Stimulated activated CD8-positive, alpha-beta memory T cell treated with anti-CD3 and anti-CD28 coated beads, Interleukin-2, amount 100 ng/mL, for 1 hour (primary cell): ENCODE measurements at places on chromosomes 2 and 18.

DNA sequence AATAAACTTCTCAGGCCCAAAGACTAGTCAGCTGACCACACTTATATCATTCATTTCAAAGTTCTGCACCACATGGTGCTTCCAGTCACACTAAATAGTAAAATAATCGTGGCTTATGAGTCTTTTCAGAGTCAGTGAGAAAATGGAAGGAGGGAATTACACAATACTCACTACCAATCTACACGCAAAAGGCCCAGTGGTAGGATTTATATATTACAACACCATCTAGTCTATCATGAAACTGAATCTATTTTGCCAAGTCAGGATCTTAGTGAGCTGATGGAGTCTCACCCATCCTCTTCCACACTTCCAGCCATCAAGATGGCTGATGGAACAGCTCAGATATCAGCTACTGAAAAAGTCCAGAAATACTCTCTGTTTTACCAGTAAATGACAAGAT lies 21.9 kb downstream of the INO80D start:
- DNase-seq, result no peak

GRCh38 chr2:38601463-38602135 lies 1.1 kb downstream of the HNRNPLL start:
- no peak for DNase-seq

- no peak for DNase-seq
These were observed 54.9 kb upstream of the CAPN13 start for GRCh38 chr2:30862054-30862651.

DNA sequence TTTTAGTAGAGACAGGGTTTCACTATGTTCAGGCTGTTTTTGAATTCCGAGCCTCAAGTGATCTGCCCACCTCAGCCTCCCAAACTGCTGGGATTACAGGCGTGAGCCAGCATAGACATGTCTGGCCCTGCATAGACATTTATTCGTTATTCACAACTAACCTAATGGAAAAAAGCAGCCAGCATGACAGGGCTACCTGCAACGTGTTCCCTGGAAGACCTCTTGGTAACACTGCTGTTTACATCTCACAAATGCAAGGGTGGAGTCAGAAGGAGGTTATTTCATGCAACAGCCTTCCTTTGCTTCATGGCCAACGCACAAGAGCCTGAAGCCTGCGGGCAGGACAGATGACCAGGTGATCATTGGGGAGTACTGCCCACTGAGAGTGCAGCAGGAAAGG lies 9.2 kb downstream of the SERPINE2 start:
- no peak for DNase-seq

- no peak for DNase-seq
These were observed 144.1 kb downstream of the SOCS6 start for GRCh38 chr18:70432804-70433400.

DNA sequence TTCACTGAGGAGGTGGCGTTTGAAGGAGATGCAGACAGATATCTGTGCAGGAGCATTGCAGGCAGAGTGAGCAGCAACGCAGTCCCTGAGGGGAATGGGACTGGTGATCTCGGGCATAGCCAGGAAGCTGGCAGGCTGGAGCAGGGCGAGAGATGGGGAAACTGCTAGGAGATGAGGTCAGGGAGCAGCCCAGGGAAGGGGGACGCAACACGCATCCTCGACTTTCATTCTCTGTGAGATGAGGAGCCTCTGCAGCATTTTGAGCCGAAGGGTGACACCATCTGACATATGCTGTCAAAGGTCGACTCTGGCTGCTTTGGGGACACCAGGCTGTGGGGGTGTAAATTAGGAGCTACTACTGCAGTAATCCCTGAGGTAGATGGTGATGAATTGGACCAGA lies 4.3 kb upstream of the CHRNA1 start:
- DNase-seq, result no peak

DNA sequence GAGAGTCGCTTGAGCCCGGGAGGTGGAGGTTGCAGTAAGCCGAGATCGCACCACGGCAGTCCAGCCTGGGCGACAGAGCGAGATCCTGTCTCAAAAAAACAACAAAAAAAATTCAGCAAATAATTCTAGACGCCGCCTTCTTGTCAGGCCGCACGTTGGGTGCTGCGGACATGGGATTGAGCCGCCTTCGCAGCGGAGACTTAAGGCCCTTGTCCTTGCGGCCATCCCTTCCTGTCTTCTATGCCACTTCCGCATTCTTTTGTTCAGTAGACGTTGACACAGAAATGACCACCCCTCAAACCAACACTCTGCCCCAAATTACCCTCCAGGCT lies 15.8 kb downstream of the PTPN18 start:
- no peak for DNase-seq

DNA sequence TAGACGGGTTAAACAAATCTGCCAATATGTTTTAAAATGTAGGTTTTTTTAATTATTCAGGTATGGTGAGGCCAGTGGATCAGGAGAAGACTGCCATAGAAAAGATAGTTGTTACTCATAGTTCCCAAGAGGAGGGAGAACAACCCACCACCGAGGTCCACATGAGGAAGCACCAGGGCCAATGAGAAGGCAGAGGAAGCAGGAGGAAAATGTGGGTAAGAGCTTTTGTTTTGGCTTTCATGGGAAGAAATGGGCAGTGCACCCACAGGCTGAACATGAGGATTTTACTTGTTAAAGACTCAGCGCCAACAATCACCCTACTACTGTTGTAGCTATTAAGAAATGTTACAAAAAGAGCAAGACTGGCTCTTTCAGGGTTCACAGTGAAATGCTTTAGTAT lies 191.8 kb upstream of the HNMT start:
- DNase-seq, result no peak

DNA sequence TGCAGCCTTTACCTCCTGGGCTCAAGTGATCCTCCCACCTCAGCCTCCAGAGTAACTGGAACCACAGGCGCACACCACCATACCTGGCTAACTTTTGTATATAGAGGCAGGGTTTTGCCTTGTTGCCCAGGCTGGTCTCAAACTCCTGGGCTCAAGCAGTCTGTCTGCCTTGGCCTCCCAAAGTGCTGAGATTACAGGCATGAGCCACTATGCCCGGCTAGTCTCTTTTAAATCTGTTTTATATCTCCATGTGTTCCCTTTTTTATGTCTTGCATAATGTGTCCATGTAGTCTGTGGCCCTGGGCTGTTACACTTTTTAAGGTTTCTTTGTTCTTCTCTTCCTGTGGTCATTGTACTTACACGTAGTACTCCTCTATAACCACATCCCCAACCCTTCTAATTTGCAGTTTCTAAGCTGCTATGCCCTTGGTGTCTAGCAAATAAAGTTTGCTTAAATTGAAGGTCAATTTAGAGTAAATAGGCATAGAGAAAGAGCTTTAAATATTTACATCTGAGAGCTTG lies 168.2 kb downstream of the MCFD2 start:
- DNase-seq, result no peak

GRCh38 chr2:8753609-8754008 lies 71.8 kb downstream of the ID2 start:
- DNase-seq, result no peak

DNA sequence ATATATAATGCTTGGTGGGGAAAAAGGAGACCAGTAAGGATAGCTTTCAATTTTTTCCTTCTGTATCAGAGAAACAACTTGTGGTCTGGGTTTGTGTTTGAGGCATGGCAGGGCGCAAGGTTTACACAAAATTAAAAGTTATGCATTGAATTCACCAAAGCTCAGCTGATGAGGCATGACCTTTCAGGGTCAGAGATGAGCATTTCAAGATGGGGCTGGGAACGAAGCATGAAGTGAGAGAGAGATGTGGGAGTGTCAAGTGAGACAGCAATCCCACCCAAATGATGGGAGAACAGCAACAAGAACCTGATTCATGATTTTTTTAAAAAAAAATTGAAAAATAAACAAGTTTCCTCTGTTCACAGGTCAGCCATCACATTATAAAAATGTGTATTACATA lies 4.9 kb downstream of the GPR55 start:
- no peak for DNase-seq

DNA sequence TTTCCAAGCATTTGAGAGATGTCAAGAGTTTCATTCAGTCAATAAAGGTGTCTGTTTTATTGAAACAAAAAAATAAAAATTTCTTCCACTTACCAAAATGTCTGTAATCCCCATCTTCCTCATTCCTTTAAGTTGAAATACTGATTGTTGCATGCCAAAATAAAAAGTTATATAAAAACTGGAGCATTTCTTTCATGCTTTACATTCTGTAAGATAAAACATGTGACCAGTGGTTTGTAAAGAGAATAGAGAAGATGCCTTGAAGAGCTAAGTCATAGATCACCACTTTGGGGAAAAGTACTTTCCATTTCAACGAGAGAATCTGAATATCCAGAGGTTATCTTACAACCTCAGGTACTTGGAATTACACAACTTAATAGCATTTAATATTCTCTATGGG lies 35.9 kb upstream of the MYO1B start:
- DNase-seq, result no peak

- no peak for DNase-seq
These were observed 47.9 kb upstream of the CCDC150 start for GRCh38 chr2:196591621-196592022.

DNA sequence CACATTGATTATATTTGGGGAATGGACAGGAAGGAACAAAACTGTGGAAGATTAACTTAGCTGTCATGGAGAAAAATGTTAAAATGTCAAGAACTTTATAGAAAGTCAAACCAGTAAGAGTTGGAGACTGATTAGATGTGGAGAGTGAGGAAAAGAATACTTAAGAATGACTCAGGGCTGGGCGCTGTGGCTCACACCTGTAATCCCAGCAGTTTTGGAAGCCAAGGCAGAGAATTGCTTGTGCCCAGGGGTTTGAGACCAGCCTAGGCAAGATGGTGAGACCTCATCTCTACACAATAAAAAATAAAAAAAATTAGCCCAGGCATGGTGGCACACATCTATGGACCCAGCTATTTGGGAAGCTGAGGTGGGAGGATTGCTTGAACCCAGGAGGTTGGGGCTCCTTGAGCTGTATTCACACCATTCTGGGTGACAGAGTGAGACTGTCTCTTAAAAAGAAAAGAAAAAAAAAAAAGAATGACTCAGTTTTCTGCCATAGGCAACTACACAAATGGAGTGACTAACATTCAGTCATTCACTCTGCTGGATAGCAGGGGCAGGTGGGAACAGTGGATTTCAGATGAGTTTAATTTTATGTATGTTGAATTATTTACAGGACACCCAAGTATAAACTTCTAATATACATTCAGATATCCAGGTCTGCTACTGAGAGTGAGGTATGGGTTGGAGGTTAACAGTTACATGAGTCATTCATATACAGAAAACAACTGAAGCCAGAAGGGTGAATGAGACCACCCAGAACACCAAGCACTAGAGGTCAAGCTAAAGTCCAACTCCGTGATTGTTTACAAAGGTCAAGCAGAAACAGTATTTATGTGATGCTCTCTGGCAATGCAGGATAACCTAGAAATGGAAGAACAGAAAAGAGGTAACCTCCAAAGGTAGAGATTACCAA lies 33.9 kb downstream of the ORC2 start:
- DNase-seq, result no peak

DNA sequence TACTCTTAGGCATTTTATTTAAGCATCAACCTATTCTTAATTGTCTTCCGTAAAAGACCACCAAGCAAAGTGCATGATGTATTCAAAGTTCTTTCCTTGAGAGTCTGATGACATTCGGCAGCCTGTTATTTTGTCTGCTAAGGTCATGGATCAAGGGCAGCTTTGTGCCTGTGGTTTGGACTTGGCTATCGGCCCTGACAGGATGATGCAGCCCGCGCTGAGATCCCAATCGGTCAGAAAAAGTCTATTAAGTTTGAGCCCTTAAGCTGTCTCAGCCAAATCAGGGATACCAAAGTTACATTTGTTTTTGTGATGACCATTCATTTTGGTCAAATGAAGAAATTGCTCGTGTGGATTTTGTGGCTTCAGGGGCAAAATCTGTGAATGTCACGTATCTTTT lies 718.9 kb upstream of the FANCL start:
- no peak for DNase-seq

DNA sequence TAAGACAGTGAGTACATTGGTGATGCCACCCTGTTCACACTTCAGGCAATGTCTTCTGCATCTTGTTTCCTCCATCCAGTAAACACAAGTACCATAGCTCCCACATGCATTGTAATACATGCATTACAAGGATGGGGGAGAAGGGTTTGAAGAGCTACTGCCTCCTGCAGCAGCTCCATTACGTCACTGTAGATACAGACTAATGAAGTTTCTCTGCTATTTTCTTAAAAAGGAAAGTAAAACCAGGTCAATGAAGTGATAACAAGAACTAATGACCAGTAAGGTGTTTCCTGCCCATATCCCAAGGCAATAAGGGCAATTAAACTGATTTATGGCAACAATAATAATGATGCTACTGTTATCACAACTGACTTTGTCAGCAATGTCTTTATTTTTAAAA lies 18.2 kb upstream of the BBS5 start:
- DNase-seq, result no peak

GRCh38 chr2:168050377-168050776 lies 197.0 kb downstream of the STK39 start:
- no peak for DNase-seq

DNA sequence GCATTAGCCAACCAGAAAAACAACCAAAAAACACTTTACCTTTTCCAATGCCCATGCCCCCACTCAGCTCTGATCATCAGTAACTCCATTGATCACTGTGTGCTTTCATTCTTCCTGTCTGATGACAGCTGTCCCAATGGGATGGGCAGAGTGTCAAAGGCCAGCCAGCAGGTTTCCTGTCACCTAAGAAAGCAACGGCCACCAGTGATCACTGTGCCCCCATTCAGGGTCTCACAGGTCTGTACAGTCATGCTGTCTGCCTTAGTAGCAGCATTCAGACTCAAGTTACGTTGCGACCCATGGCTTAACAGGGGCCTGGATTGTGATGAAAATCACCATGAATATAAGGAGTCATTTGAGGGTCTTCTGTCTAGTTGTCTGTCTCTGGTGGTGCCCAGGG lies 184.5 kb downstream of the MGAT5 start:
- no peak for DNase-seq

- no peak for DNase-seq
These were observed 1089.3 kb upstream of the CELF4 start for GRCh38 chr18:38654946-38655345.

DNA sequence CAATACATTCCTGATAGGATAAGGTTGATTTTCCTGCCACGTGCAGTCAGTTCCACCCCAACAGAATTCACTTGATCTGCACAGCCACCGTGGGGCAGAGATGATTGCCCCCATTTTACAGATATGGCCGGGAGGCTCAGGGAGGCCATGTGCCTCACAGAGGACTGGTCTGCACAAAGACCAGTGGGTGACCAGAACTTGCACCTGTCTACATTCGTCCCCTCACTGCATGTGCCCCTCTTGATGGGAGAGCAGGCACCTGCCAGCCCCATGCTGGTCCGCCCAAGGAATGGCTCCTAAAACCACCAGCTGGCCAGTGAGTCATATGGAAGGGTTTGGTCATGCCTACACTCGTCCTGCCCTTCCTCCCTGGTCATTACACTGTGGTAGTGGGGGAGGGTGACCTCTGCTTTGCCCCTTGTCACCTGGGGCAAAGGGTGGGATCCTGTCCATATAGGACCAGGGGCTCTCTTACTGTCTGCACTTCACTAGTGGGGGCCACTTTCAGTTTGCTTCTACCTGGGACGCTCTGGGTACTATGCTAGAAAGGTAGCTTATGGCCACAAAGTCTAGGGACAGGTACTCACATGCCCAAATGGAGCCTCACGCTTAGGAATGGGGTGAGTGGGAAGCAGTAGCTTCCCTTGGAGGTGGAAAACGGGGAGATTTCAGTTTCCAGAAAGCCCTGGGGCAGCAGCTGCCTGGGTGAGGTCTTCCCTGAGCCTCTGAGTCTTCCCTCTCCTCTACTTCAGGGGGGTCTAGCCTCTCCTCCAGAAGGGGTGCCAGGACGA lies 14.7 kb downstream of the RRM2 start:
- DNase-seq, result no peak

GRCh38 chr2:96763511-96764252 lies 3.0 kb downstream of the CNNM4 start:
- DNase-seq, result no peak

GRCh38 chr2:96359866-96360265 lies 24.3 kb downstream of the NCAPH start:
- no peak for DNase-seq
